BE2C (cell line): ENCODE measurements at places on chromosomes 7 and 10.

GRCh38 chr7:93910076-93910994 lies 4.0 kb downstream of the GNGT1 start:
- no peak for DNase-seq

GRCh38 chr7:130867039-130867438 lies 133.0 kb upstream of the KLF14 start:
- DNase-seq: no peak

- no peak for DNase-seq
Observed at GRCh38 chr10:99920486-99920885, 89.3 kb downstream of the DNMBP start.

GRCh38 chr7:112566442-112567324 lies 85.9 kb downstream of the LSMEM1 start:
- DNase-seq: no peak

- no peak for DNase-seq
Observed at GRCh38 chr10:75414527-75414926, 13.0 kb upstream of the ZNF503 start.

GRCh38 chr7:128840326-128841170 lies 10.3 kb downstream of the FLNC start:
- no peak for DNase-seq

GRCh38 chr7:27173511-27173955 lies 587 bp downstream of the HOXA10 start:
- DNase-seq: no peak

- DNase-seq: no peak
Observed at GRCh38 chr7:91187061-91187460, 77.2 kb upstream of the FZD1 start.

DNA sequence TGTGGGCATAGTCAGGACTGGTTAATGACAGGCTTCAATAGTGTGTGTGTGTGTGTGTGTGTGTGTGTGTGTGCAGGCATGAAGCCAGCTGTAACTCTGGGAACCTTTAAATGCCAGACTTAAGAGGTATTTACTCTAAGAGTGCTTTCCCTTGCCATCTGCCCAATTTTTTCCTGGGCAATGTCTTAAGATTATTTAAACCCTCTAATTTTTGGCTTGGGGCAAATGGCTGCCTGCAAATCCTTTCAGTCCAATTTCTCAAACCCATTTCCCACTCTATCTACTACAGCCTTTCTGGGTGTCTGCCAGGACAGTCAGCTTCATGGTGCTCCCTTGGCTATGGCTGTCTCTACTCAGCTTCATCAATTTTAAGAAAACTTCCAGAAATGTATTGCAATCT lies 62.6 kb upstream of the C1GALT1 start:
- no peak for DNase-seq

- DNase-seq: no peak
Observed at GRCh38 chr10:124346831-124347230, 71.9 kb downstream of the OAT start.

DNA sequence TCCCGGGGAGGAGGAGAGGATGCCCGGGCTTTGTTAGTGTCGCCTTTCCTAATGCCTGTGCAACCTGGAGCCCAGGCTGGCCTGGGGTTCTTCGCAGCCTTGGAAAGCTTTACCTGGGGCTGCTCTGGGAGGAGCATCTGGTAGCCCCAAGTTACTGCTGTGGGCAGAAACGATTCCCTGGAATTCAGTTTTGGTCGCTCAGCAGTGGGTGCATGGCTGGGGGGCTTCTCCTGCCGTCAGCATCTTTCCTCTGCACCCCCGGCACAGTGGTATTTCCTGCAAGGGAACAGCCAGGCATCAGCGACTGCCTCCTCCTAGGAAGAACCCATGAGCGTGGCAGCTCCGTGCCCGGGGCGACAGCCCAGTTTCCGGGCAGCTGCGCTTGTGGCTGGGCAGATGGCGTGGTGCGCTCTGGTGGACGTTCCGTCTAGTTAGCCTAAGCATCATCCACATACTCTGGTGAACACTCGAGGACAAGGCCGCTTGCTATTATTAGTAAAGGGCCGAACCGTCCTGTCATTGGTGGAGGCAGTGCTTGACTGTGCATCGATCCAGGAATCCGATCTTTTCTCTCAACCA lies 107.0 kb upstream of the BTBD16 start:
- peak; percentile 71 for DNase-seq

GRCh38 chr7:74464931-74465886 lies 11.5 kb downstream of the GTF2IRD1 start:
- no peak for DNase-seq

- no peak for DNase-seq
Observed at GRCh38 chr7:129864042-129864441, 88.7 kb downstream of the UBE2H start.

DNA sequence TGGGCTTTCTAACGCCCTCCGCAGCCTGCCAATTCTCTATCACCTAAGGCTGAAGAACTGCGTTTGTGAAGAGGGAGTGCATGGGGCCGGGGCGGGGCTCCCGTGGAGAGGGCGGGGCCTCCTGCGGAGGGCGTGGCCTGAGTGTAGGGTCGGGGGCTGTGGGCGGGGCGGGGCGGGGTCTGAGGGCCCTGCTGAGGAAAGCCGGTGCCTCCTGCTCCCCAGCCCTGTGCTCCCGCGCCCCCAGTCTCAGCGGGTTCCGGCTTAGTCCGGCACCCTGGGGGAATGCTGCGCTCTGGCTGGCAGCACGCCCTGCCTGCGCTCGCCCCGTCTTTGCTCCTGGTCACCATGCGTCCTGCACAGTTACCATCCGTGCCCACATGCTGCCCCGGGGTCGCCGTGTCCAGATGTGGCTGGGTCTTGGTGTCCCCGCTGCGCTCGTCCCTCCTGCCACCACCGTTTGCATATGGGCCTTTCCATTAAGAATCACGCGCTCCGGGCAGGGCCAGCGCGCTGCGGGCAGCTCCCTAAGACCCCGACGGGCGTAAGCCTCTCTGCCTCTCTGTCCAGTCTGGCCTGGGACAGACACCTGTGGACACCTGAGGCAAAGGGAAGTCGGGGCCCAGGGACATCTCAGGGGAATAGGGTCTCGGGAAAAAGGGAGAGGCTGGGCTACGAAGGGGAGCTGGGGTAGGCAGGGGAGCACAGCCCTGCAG lies 144.0 kb upstream of the RET start:
- no peak for DNase-seq

- DNase-seq: no peak
Observed at GRCh38 chr7:43229801-43230200, 117.4 kb downstream of the HECW1 start.

DNA sequence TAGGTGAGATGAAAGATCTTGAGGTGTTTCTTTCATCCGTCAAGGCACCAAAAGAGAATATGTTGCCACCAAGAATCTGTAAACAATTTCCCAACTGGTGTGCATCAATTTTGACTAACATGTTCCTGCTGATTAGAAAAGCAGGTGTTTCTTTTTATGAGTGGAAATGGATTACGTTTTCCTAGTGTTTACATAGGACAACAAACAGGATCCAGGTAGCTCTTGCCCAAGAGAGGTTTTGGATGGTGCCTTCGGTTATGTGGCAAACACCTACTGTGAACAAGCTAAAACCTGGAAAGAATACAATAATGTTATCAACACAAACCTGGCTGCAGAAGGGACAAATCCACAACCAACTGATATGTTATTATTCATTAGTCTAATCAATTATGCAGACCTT lies 53.6 kb upstream of the WNT16 start:
- no peak for DNase-seq

DNA sequence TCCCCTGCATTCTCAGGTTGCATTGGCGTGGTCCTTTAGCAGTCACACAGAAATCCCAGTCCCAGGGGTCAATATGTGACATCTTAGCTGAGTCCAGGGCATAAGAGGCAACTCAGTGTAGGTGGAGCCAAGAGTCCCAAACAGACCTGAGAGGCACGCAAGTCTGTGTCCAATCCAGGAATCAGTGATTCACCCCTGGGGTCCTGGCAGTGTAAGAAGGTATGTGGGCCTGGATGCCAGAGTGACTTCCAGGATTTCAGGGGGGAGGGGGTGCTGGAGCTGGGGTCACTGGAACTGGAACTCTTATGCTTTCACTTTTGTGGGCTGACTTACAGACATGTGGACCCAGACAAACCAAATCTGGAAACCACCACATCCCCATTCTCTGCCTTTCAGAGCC lies 26.8 kb downstream of the FRMPD2 start:
- DNase-seq: no peak

- no peak for DNase-seq
Observed at GRCh38 chr7:91425149-91425548, 160.9 kb downstream of the FZD1 start.

DNA sequence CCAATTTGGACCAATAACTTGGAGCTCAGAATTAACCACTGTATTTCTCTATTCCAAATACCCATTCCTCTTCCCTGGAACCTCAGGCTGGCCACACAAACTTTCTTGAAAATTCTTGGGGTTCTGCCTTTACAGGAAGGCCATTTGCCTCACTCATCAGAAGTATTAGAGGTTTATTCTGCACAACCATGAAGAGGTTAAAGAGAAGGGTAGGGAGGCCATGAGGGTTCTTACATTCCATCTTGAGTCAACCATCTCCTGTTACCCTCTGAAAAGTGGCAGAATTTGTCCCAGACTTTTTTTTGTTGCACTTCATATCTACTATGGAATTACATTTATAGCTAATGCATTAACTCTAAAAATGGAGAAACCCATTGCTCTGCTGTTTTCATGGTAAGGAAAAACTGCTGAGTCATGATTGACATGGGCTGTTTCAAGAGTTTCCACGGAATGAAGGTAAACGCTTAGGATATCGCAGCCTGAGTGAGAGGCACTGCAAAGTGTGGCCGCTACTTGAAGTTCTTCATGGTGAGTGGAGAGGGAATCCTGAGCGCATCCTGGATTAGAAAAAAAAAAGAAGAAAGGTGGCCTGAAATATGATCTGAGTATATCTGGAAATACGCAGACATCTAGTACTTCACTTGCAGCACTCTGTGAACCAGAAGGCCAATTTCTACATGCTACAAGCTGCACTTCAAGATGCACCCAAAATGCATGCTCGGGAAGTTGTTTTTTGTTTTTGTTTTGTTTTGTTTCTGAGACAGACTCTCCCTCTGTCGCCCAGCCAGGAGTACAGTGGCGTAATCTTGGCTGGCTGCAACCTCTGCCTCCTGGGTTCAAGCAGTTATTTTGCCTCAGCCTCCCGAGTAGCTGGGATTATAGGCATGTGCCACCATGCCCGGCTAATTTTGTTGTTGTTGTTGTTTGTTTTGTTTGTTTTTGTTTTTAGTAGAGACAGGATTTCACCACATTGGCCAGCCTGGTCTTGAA lies 83.7 kb downstream of the KIAA1217 start:
- DNase-seq: no peak

DNA sequence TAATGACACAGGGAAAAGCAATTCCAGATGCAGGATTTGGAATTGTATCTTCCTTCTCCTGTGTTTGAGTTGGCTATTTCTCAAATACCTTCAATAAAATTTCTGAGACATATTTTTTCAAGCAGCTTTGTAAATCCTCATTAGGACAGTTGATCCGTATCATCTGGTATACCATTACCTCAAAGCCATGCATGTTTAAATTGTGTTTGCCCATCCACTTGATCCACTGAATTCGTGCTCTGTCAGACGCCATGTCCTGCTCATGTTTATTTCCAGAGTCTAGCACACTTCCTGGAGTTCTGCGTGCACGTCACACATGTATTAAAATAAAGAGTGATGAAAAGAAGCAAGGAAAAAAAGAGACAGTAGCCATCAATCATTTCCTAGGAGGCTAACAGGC lies 141.8 kb upstream of the CDC14C start:
- no peak for DNase-seq

GRCh38 chr7:127922656-127923055 lies 108.6 kb downstream of the LRRC4 start:
- DNase-seq: no peak

DNA sequence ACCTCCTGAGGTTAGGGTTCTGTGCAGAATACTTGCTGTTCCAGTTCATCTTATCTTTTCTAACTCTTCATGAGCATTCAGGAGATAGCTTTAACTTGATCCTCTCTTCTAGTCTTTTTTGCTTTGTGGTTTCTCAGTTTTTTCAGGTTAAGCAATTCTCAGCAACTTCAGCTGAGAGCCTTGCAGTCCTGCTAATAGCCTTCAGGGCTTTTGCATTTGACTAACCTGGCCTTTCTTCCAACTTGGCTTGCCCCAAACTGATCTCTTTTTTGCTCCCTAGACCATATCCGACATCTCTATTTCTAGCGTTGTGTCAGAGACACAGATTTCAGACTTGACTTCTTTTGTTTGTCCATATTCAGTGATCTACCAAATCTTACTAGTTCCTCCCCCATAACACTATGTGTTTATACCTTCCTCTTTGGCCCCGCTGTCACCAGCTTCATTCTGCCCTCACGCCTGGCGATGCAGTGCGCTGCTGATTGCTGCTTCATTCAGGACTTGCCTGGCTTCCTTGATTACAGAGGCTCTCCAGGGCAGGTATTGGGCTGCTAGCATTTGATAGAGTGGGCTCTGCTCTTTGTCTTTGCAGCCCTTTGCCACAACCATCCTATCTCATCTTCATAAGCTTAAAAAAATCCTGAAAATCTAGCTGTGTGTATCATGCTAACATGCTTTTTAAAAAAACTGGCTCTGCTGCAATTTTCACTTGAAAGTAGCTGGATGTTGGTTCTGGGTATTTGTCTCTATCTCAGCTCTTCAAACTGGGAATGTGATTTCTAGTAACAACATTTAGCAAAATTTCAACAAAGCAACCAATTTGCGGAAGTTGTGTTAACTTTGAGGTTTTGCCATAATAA lies 9.6 kb downstream of the CUL1 start:
- DNase-seq: no peak

GRCh38 chr7:17506095-17506494 lies 207.6 kb downstream of the AHR start:
- no peak for DNase-seq

DNA sequence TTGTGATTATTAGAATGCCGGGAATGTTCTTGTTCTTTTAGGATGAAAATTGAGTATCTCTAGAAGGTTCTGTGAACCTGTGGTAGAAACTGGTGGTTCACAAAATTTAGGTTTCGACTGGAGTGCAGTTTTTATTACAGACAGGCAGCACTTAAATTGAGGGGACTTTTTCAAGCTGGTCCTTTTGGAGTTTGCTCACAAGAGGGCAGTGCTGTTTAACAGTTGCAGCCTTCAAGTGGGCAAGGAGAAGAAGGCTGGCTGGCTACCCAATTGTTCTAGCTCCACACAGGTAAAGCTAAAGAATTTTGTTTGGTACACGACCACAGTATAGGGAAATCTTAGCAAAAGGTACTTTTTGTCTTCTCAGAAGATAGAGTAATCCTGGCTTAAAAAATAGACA lies 233.6 kb downstream of the SNX13 start:
- DNase-seq: peak; percentile 59

DNA sequence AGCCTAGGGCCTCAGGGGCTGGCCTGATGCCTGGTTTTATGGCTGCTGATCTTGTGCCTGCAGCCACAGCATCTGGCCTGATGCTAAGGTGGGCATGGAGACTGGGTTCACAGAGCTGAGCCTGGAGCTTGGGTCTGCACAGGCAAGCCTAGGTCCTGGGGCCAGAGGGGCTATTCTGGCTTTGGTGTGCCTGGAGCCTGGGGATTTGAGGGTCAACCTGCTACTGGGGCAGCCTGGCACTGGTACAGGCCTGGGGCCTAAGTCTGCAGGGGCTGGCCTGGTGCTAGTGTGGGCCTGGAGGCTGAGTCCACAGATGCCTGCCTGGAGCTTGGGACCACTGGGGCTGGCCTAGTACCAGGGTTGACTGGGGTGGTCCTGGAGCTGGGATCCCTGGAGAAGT lies 481.8 kb upstream of the GHITM start:
- DNase-seq: peak; percentile 12
